ENCODE measurements at places on chromosomes 3 and 15.

DNA sequence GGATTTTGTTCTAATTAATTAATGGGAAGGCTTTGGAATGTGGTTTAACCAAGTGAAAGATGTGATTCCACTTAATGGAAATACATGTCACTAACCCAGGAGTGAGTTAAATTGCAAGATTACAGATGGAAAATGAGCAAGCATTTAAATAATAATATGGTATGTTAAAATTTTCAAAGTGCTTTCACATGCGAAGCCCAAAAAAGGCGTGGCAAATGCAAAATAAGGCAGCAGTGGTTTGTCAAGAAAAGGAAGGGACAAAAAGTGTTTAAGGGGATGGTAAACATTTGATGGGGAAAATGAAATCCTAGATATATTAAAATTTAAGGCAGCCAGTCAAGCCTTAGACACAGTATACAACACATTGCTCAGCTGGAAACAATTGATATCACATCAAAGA is 2.9 kb downstream of the TICRR start:
- no peak for DNase-seq

GRCh38 chr3:139032326-139033002 is 11.7 kb upstream of the PRR23B start:
- no peak for DNase-seq

GRCh38 chr15:86082619-86083380 is 3.1 kb downstream of the AGBL1 start:
- no peak for DNase-seq

DNA sequence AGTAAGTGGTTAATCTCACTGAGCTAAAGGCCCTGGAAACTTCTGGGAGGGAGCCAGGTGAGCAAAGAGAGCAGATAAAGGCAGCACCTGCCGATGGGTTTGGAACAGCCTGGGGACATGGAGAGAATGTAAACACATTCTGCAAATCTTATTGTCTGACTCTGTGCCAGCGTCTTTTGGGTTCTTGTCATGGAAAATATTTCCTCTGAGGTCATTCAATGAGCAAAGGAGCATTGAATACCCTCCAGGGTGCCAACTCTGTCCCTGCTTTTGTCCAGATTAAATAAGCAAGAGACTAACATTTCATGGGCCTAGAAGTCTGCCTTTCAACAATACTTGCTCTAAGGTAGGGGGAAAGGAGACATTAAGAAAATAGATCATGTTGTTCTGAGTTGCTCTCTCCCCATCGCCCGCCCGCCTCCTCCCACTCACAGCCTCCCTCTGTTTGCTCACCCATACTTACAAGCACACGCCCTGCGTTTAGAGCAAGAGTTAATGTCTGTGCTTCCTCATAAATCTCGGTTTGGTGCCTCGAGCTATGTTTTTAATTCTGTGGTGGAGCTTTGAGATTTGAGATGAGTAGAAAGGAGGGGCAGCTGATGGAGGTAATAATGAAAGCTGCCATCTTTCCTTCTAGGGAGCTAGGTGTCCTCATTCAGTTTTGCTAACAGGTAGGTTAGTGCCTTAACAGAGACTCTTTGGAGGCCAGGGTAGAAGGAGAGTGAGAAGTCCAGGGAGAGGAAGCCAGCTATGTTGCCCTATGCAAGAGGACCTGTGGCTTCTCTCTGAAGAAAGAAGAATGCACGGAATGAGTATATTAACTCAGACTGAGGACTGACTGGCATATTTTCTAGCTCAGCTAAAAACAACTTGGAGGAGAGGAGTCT is 132.9 kb downstream of the TPRG1 start:
- DNase-seq = no peak

- no peak for DNase-seq
Measured at GRCh38 chr15:80503319-80503952, 99.3 kb downstream of the ARNT2 start.

- no peak for DNase-seq
Measured at GRCh38 chr3:184656458-184656828, 55.4 kb downstream of the MAGEF1 start.

DNA sequence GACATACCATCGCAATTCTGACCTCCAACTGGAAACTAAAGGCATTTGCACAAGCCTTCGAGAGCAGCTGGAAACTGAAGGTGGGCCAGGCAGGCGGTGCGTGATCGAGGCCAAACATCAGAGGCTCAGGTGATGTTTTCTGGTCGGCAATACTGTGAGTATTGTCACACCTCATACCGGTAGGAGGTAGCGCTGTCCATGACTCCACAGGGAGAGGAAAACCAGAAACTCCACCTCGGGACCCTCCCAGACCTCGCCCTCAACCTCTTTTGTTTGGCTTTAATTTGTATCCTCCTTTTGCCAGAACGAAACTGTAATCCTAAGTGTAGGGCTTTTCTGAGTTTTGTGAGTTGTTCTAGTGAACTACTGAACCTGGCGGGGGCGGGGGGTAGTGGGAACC is 43.6 kb downstream of the LDHAL6B start:
- no peak for DNase-seq

DNA sequence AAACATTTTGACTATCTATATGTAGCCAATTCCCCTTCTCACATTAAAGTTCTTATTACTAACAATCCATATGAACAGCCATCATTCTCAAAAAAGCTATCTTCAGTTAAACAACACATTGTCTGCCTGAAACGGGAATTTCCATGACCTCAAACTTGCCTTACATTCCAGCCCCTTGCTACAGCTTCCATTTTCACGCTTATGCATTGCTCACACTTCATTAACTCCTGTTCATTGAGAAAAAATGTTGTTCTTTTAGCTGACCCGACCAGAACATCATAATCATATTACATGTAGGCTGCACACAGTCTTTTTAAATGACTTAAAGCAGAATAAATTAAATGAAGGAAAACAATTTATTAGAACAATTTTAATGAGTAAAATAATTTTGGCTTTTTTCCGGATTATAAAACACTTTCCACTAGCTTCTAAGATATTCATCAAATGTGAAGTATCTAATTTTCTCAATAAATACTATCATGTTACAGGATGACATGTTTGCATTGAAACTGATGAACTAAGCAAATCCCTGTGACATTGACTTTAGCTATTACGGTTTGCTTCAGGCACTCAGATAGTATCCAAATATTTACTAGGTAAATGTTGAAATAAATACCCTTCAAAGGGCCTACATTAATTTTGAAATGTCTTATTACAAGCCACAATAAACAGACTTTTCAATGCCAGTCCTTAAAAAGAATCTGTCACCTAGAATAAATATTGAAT is 49.9 kb downstream of the P3H2 start:
- DNase-seq = no peak

DNA sequence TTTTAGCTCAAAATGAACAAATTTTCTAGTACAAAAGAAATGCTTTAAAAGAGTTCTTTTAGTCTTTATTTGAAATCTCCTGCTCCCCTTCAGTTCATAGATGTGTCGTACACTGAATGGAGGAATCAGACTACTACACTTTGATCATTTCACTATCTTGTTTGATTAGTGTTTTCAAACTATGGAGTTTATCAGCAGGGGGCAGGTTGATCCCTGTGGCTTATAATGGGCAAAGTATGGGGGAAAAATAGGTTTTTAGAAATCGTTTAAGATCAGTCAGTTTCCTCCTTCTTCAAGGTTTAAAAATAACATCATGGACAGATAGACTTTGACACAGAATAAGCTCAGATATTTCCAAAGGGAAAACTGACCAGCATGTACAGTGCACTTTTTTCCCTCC is 701.7 kb downstream of the CADM2 start:
- no peak for DNase-seq

- no peak for DNase-seq
Measured at GRCh38 chr15:95162531-95162930, 931.2 kb downstream of the MCTP2 start.

DNA sequence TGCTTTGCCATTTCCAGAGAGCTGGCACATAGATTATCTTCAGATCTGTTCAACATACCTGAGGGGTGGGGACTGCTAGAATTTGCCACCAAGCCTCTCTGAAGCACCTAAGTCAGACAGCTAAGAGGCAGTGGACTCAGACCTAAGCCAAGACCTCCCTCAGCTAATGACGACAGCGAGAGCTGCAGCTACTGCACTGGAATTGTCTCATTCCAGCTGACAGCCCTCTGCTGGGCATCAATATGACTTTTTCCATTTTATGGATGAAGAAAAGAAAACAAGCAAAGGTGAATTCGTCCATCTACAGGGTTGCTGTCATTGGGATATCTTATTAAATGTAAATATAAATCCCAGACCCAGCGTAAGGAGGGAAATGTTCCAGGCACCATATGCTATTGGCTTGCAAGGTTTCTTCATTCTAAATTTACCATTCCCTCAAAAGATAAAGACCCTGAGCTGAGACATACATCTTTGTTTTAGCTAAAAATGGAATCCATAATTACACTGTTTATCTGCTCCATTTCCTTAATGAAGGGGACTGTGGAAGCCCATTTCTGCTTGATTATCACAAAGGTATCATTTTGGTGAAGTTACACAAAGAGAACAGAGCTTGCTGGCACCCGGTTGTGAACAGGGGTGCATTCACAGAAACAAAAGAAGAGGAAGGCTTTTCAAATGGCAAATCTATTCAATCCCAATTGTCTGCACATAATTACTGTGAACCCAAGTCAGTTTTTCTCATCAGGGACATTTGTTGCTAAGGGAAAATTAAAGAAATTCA is 85.5 kb upstream of the LRTM1 start:
- no peak for DNase-seq

DNA sequence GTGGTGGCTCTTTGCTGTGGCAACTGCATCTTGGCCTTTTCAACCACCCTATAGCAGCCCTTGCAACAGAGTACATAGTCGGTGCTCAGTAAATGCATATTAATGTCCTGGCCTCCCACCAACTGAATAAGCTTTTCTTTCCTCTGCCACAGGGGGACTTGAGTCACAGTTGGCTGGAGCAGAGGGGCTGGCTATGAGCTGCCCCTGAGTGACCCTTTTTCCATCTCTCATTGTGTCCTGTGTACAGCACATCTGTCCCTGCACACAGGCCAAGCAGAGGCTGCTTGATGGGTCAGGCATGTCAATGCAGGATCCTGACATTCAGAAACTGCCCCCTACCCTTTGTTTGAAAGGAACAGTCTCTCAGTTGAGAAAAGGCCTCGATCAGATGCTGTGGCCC is 22.4 kb downstream of the SPSB4 start:
- DNase-seq = no peak

GRCh38 chr15:25674913-25675312 is 188.2 kb downstream of the ATP10A start:
- no peak for DNase-seq

DNA sequence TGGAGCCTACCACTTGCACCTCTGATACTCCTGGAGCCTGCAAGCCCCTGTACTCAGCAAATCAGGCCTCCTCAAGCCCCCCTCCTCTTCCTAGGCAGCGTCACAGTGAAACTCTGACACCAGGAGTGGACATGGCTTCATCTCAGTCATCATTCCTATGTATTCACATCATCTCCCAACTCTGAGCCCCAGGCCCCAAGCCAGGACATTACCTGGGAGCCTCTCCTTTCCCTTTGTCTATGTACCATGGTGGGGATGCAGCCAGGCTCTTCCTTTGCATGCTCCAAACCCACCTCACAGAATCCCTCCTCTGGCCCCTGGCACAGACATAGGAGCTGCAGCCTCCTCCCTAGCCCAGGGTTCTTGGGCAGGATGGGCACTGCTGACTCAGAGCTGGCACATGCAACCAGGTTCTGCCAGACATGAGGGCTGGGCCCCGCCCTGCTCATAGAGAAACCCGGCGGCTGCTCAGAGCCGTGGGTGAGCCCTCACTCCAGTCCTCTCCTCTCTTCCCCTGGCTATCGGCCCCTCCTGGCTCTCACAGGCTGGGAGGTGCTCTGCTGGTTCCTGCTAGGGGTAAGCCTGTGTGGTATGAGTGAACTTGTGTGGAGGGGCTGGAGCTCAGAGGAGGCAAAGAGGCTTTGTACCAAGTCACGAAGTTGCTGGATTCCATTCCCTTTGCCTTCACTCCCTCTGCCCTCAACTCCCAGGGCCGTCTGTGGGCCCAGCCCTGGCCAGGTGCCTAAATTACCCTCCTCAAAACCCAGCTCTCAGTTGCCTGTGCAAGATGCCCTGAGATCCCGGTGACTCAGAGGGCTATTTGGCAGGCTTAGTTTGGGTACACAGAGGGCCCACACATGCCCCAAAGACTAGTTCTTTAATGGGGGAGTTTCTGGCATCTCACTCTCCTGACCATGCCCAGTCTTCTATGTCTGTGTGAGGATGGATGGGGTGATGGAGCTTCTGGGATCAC is 1.9 kb upstream of the PLCD1 start:
- DNase-seq = peak; percentile 60

DNA sequence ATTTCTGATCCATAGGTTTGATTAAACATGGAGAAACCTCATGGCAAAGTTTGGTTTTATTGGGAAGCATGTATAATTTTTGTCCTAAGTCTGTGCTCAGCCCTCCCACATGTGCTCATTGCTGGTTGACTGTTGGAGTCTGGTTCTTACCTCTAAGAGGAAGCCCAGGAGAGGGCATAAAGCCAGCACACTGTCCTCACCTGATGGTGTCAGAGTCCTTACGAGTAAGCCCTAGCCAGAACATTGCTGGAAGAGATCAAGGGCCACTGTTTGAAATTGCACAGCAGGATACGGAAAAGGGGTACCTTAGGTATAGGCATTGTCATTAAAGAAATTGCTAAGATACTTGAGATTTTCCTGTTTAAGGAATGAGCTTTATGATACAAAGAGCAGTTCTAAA is 21.3 kb downstream of the MLH1 start:
- DNase-seq = no peak

DNA sequence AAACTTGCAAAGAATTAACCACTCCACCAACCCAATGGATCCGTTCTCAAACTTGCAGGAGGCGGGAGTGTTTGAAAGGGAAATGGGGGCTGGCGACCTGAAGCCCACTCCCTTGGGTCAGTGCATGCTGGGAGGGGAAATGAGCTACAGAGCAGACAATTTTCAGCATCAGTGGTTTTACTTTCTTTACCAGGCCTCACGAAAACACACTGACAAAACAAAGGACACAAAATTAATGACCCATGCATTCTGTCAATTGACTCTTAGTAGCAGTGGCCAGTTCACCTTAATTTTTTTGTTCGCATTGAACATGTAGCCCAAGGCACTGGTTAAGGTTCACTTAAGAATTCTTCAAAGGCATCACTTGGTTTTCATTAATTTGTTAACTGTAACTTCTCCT is 413.5 kb downstream of the MECOM start:
- no peak for DNase-seq

- DNase-seq = no peak
Measured at GRCh38 chr3:52182196-52182595, 15.8 kb upstream of the ALAS1 start.

DNA sequence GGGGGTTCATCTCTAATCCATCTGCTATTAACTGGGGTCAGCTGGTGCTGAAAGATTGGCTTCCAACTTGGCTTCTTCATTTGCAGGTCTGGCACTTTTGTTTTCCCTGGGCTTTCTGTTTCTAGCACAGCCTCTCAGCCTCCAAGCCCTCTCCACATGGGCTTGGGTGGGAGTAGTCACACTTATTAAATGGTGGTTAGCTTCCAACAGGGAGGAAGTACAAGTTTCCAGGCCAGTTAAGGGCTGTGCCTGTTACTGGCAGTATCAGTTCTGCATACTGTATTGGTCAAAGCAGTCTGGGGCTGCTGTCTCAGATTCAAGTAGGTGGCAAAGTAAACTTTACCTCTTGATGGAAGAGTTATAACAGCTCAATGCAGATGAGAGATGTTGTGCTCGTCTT is 627.1 kb upstream of the CCDC54 start:
- no peak for DNase-seq

GRCh38 chr3:12194669-12195161 is 36.0 kb upstream of the TIMP4 start:
- no peak for DNase-seq
